Left ventricle myocardium inferior (tissue), 1 donor: ENCODE measurements at places on chromosomes 11 and 22.
A peak's percentile ranks its signal among the peaks of the same experiment; 100 is the strongest.

GRCh38 chr11:120169981-120170698 is 32.2 kb upstream of the TRIM29 start:
- DNase-seq: no peak

DNA sequence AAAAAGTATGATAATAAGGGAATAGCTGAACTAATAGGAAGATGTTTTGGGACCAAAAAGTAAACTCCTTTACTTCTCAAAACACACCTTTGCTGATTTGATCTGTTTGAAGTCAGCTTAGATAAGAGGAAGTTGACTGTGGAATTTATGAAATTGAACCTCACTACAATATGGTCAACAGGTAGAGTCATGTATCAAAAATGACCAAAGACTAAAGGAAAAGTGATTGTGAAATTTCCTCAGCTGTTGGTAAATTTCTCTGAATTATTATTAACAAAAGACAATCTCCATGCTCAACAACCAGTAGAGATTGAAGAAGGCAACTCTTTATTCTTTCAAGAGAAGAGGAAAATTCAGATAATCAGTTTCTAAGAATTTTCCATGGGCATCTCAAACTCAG is 826.5 kb downstream of the KCNA4 start:
- DNase-seq: no peak

DNA sequence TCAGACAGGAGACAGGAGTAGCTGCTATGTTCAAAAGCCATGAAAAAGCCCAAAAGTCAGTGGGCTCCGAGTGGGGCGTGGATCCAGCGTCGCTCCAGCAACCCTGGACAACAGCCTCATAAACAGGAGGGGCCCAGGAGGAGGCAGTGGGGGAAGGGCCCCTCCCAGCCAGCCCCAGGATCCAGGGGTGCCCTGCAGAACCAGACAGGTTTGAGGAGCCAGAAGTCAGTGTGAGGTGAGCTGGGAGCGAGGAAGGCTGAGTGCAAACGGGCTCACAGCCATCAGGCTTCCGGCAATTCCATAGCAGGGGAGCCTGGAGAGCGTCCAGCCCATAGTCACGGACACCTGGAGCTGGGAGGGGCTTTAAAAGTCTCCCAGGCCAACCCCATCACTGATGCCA is 217.7 kb downstream of the MN1 start:
- DNase-seq: no peak

- no peak for DNase-seq
Measured at GRCh38 chr11:60459345-60459744, 3.7 kb downstream of the MS4A1 start.

DNA sequence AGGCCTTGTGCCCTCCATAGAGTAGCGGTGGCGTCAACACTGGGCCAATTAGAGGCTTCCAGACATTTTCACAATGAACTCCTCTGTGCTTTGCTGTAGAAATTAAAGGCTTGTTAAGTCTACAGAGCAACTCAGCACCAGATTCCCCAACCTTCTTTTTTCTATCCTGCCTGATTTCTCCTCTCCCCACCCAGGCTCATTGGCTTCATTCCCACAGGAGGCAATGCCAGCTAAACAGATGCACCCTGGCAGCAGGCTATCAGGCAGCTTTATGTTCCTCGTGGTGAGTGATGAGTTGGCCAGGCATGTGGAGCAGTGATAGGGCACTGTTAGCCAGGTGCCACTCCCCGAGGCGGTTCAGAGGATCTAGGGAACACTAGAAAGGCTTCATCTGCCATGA is 4.8 kb downstream of the DIXDC1 start:
- peak; percentile 51 for DNase-seq

DNA sequence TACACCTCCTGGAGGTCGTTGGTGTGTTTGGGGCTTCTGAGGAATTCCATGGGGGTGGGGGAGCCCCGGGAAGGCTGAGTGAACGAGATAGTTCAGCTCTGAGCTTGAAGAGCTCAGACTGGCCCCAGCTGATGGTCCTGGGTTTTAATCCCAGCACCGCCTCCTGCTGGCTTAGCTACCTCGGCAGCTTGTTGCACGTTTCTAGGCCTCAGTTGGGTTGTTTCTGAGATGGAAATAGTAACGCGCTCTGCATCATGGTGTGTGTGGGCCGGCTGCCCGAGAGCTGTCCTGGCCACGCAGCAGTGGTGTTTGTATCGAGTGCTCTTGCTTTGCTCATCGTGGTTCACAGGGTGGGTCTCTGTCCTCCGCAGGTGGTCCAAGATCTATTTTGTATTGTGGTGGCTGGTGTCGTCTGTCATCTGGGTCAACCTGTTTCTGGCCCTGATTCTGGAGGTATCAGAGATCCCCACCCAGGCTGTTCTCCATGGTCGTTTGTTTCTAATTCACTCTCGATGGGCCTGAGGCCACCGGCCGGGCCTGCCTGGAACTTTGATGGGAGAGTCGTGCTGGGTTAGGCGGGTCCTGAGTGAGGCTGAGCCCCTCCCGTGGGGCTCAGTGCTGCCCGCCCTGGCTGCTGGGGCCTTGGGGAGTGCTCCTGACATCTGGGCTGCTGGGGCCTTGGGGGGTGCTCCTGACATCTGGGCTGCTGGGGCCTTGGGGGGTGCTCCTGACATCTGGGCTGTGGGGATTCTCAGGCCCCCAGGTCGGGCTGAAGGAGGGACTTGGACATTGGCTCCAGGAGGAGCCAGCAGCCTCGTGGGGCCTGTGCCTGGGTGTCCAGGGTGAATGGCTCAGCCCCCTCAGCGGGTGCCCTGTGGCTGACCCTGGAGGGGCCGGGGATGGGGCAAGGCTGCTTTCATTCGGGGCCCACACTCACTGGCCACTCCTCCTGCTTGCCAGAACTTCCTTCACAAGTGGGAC is 37.7 kb downstream of the TPCN2 start:
- DNase-seq: no peak

DNA sequence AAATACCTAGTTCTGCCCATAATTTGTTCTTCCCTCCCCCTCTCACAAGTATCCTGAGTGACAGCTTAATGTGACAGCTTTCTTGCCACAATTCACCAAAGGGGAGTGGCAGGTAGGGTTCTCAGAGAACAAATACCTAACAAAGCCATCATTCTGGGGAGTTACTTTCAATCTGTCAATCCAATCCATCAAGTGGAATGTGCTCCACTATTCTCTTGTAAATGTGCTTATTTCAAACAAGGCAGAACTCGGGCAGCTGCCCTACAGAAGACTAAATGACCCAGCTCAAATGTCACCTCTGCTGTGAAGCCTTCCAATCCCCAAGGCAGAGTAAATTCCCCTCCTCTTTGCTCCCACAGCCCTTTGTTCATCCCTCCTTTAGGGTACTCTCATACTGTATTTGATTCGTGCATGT is 27.8 kb downstream of the LGR4 start:
- no peak for DNase-seq

DNA sequence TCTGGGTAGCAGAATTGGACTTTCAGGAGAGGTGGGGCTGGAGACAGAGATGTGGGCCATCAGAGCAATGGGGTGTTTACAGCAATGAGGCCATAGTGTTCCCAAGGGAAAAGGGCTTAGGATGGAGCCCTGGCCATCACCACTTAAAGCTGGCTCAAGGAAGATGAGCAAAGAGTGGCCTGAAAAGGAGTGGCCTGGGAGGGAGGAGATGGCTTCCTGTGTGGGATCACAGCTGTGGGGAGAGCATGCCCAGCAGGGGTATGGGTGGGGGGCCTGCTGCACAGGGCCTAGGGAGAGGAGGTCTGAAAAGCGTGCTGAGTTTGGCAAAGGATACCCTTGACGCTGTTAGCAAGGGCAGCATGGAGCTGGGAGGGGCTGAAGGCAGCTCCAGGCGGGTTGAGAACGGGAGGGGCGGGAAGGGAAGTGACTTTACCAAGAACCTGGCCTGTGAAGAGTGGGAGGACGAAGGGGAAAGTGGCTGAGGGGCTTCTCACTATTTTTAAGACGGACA is 13.9 kb downstream of the LRRC32 start:
- no peak for DNase-seq

DNA sequence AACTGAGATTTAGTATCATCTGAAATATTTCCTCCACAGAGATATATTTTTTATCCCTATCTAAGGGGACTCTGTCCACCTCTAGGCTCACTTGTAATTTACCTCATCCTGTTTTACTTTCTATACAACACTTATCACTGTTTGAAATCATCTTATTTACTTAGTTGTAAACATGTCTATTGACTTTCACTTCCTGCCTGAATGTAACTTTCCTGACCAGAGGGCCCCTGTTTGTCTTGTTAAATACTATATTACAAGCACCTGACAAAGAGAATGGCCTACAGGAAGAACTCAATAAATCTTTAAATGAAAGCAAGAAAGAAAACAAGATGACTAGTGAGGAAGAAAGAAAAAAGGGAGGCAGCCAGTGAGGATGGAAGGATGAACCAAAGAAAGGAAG is 1727.5 kb downstream of the LRRC4C start:
- DNase-seq: no peak

DNA sequence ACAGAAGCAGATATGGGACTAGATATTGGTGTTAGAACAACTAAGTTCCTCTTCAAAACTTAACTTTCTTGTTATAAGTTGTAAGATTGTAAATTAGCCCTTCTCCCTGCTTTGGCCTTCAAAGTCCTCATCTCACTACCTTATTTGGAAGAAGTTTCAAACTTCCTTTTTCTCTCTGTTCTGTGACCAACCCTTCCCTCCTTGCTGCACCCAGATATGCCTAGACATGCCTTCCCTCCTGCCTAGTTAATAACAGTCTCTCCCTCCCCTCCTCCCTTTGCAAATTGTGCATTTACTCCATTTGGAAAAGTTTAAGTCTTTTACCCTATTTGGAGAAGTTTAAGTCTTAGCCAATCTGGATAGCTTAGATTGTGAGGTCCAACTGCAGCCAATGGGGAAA is 4.9 kb downstream of the OR52K2 start:
- no peak for DNase-seq

- peak; percentile 61 for DNase-seq
Measured at GRCh38 chr11:68436985-68437926, 23.3 kb upstream of the PPP6R3 start.

- DNase-seq: no peak
Measured at GRCh38 chr11:17395978-17396377, 7.5 kb upstream of the KCNJ11 start.

- DNase-seq: peak; percentile 45
Measured at GRCh38 chr11:35082321-35083180, 56.4 kb upstream of the CD44 start.

GRCh38 chr11:31977343-31977742 is 113.5 kb upstream of the RCN1 start:
- no peak for DNase-seq

DNA sequence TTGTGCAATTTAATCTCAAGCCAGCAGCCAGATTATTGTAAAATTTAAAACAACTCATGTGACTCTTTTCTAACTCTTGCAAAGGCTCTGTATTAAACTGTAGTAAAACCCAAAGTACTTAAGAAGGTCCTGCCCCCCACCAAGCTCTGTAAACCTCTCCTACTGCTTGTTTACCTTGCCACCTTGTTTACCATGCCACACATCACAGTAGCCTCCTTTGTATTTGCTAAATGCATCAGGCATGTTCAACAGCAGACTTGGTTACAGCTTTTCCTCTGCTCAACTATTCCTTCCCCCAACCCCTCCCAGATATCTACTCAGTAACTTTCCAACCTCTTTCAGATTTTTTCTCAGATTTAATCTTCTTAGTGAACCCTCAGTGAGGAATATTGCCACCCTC is 861.6 kb downstream of the METTL15 start:
- DNase-seq: no peak

DNA sequence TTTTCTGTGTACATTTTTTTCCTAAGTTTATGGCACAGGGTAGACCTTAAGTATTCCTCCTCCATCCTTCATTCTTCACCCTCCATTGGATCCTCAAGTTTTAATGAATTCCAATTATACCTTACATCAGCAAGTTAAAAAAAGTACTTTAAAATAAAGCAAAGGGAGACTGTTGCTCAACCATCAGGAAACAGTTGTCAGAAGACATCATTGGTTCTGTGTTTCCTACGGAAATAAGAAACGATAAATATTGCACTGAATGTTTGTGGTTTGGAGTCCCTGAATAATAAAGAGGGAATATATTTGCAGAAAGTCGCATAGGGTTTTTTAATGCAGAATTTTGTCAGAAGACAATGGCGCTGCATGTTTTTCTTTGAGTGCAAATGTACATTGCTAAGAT is 28.1 kb upstream of the LDHA start:
- DNase-seq: no peak

GRCh38 chr11:116334596-116334995 is 438.2 kb downstream of the BUD13 start:
- no peak for DNase-seq

DNA sequence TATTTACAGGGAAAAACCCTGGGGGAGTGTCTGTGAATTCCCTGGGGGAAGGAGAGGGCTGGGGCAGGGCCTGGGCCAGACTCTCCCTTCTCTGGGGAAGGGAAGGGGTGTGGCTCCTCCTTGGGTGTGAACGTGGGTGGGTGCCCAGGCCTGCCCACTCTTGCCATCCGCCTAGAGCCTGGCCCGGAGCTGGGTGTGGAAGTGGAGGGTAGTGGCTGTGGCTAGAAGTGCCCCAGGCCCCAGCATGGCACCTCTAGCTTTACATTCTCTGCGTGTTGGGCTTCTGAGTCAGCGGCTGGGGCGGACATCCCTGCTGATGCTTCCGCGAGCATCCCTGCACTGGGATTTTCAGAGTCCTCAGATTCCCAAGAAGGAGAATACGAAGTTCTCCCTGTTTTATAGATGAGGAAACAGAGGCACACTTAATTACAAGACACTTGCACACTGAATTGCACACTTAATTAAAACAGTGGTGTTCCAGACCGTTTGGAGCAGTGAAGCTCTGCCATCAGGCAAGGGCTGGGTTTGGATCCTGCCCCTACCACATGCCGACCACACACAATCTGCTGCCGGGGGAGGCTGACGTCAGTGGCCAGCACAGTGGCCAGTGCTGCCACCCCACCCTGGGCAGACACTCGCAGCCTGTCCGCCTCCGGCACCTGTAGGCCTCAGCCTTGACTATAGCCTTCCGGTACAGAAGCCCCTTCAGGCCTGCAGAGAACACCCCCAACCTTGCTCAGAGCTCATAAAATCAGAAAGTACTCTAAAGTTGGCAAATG is 7.6 kb downstream of the BAD start:
- no peak for DNase-seq

- no peak for DNase-seq
Measured at GRCh38 chr22:18010266-18010665, 14.1 kb downstream of the MICAL3 start.

DNA sequence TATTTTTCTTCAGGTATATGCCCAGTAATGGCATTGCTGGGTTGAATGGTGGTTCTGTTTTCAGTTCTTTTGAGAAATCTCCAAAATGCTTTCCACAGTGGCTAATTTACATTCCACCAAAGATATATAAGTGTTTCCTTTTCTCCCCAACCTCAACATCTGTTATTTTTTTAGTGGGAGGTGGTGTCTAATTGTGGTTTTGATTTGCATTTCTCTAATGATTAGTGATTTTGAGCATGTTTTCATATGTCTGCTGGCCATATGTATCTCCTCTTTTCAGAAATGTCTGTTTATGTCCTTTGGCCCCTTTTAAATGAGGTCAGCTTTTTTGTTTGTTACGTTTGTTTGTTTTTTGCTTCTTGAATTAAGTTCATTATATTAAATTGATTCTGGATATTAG is 760.2 kb downstream of the KCNA4 start:
- DNase-seq: no peak

DNA sequence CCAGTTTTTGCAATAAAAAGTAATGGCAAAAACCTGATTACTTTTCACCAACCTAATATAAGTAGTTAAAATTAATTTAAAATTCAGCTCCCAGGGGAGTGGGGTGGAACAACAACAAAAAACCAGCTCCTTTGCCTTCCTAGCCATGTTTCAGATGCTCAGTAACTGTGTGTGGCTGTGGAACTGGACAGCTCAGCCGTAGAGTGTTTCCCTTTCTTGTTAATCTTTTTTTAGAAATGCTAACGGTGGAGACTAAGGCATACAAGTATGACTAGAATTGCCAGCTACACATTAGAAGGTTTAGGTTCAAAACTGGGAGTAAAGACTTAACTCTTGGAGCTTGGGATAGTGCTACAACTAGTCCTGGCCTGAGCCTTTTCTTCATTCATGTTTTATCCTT is 45.0 kb downstream of the PPP6R3 start:
- no peak for DNase-seq
